ENCODE measurements at places on chromosomes 7 and 10.

DNA sequence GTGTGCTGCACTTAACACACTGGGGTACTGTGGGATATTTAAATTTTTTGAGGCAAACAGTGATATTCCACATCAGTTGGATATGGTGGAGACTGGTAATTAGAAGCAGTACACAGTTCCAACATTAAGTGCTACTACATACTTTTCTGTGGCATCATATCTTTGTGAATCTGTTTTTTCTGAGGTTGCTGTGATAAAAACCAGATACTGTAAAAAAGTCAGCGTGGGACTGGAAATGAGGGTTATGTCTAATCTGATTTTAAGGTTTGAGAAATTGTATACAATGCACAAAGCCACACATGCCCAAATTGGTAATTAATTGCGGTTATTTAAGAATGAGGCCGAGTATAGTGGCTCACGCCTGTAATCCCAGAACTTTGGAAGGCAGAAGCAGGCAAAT, 41.2 kb downstream of the TBC1D12 start:
- DNase-seq = no peak

DNA sequence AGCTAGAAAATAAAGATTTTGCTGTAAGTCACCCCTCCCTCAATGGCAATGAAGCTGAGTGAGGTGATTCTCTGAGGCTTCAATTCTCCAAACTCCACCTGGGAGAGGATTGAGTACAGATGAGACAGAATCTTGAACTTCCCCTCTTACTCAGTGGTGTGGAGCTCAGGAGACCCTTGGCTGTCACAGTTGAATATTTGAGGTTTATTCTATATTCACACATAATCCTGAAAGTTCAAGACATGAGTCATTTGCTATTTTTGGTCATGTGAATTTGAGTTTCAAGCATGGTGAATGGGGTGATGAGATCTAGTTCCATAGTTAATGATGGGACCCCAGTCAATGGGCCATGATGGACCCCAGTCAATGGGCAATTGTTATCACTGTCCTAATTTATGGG, 13.9 kb upstream of the TECTB start:
- no peak for DNase-seq

GRCh38 chr7:122675011-122675410, 23.9 kb downstream of the RNF133 start:
- no peak for DNase-seq

DNA sequence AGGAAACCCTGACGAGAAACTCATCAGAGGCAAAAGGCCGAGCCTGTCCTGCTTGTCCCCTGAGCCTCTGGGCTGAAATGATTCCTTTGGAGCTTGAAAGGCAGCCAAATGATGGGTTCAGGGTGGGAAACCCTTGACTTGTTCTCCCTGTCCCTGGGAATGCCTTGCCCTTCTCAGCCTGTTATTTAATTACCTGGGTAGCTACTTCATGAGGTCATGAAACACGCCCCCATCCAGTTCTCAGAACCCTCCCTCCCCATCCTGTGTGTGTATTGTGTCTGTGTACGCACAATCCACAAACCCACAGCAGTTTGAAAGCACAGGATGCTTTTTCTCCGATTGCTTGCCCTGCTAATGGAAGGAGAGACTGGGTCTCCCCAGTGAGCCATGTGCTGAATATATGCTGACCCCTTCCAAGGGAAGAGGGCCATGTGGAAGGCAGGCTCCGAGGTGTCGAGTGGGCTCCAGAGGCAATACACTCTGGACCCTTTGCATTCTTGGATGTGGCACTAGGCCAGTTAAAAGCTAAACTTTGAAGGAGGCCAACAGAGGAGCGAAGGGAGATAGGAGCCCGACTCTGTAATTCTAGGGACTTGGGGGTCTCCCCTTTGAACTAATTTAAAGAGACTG, 10.6 kb downstream of the DUSP5 start:
- DNase-seq = no peak

GRCh38 chr10:23403719-23404118, 35.2 kb upstream of the OTUD1 start:
- DNase-seq = no peak

- DNase-seq = no peak
These were observed 256.6 kb downstream of the PTEN start for GRCh38 chr10:88120075-88120474.

GRCh38 chr7:45663167-45663921, 89.2 kb downstream of the ADCY1 start:
- no peak for DNase-seq

GRCh38 chr7:17832242-17832641, 108.1 kb downstream of the SNX13 start:
- no peak for DNase-seq

- DNase-seq = no peak
These were observed 142.8 kb downstream of the NSUN6 start for GRCh38 chr10:18508587-18508986.

GRCh38 chr7:23709081-23709750, 803 bp upstream of the STK31 start:
- no peak for DNase-seq

GRCh38 chr10:1149793-1150637, 93.8 kb downstream of the WDR37 start:
- DNase-seq = no peak

- DNase-seq = no peak
These were observed 29.8 kb downstream of the C10orf67 start for GRCh38 chr10:23314835-23315239.

GRCh38 chr10:5975641-5976473, 1.5 kb downstream of the IL15RA start:
- peak; percentile 49 for DNase-seq

DNA sequence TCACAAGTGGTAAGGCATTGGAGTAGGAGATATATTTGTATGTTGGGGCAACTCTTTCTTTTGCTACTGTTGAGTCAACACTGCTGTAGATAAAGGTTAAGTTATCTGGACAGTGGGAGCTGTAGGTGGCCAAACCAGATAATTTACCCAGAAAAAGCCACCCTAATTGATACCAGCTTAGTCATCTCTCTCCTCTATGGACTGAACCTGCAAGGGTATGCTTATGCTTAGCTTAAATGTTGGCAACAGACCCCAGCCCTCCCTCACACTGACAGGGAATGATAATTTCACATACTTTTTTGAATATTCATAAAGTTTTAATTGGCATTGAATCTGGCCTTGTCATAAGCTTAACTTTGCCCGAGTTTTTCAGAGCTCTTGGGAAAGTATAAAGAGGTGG, 66.3 kb downstream of the CREB5 start:
- DNase-seq = no peak

GRCh38 chr7:40850017-40850416, 715.2 kb downstream of the SUGCT start:
- no peak for DNase-seq

- DNase-seq = no peak
These were observed 9.7 kb downstream of the TM9SF3 start for GRCh38 chr10:96577069-96577468.

- no peak for DNase-seq
These were observed 8.3 kb downstream of the ZNF853 start for GRCh38 chr7:6623589-6624245.

DNA sequence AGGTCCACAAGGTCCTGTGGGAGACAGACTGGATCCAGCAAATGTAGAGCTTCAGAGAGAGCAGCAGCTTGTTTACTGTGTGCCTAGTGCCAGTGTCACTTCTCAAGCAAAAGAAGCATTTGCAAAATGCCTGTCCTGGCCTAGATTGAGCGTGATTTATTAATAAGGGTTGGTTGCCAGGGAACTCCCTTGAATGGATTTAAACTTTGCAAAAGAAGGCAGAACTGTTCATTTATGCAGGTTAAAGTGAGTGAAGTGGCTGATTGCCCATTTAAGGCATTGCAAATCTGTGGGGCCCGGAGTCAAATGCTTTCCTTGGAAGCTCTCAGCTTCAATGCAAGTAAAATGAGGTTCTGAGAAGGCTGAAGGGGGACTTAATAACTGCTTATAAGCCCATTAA, 71.3 kb downstream of the CDHR3 start:
- no peak for DNase-seq

DNA sequence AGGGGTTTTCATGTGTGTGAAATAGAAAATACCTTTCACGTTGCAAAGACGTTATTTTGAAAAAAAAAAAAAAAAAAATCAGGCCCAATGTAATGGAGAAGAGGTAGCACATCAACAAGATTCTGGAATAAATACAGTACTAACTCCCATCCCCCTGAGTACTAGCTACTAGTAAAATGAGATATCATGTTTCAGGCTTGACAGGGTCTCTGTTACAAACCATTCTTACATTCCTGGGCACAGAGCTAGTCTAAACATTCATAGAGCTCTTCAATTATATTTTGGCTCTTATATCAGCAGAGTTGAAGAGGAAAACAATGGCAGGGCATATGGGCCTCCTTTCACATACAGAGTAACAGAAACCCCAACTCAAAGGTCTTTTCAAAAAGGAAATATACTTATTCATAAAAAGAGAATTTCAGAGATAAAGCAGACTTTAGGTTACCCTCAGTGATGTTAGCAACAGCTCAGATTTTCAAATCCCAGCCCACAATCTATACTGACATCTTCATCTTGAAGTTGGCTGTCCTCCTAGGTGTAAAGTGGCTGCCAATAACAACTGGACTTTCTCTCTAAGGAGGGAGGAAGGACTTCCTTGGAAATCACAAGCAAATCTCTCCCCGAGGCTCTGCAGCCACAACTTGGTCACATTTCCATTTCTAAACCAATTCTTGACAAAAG, 18.6 kb downstream of the C7orf33 start:
- no peak for DNase-seq

- DNase-seq = no peak
These were observed 107.8 kb downstream of the ANK3 start for GRCh38 chr10:60281792-60282353.

- no peak for DNase-seq
These were observed 274.6 kb downstream of the KCND2 start for GRCh38 chr7:120547605-120548004.

- DNase-seq = no peak
These were observed 71.7 kb downstream of the AMZ1 start for GRCh38 chr7:2759736-2760097.

GRCh38 chr10:81914736-81915503, 39.9 kb downstream of the NRG3 start:
- no peak for DNase-seq

DNA sequence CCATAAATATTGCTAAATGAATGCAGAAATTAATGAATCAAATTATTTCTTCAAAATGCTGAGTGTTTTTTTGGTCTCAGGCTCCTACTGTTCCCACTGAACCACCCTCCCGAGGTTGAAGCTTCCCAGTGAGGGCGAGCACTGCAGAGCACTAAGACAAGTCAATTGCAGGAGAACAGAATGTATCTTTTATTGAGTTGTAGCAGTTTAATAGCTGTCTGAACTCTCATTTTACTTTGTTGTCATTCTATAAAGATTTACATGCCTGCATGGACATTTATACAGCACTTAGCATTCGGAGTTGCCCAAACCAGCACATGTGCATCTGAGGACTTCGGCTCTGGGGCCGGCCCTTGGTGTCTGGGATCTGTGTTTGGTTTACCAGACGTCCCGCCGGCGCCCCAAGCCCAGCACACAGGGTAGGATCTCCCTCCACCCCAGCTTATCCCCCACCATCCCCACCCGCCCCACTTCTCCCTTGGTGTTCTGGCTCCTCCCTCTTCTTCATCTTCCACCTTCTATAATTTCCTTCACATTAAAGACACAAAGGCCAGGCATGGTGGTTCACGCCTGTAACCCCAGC, 211.0 kb upstream of the SH2B2 start:
- DNase-seq = no peak

GRCh38 chr7:27102581-27103442, at the start of gene HOXA2:
Gene HOXA2, minus strand, starts transcription at chr7:27102683. Its CDS starts 183 bp downstream, at chr7:27102500.
- DNase-seq = no peak

DNA sequence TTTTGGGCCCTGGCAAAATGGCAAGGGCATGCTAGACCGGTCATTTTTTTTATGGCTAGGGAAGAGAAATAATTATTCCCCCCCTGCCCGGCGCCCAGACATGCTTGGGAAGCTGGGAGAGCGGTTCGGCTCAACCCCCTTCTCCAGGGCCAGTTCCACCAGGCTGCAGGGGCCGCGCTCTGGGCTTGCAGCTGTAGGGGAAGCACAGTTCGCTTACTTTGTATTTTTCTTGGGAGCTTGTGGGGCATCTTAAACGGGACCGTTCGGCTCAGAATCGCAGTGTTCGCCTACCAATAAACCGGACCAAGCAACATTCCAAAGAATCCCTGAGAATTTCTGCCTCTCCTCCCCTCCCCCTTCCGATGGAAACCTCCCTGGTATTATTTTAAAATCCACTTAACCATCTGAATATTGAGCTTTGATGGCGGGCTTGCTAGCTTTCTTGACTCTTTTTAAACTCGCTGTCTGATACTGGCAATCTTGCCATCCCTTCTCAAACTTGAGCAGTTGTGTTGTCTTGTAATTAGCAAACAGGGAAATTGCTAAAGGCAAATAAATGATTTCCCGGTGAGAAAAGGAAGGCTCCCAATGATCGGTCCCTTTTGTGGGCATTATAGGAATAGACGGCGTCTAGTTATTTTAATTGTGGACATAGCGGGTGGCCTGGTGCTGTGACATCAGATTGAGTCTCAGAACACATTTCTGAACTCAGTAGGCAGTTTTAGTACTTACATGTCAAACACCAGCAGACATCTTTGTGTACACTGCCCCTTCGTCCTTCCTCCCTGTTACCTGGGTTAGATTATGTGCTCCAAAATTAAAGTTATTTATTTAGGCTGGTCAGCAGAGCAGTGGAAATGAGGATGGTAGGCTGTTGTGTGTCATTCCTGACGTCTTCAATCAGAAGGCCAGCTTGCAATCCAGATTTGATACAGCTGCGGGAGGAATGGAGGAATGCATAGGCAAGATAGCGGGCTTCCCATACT, 3.4 kb downstream of the TCF7L2 start:
- DNase-seq = no peak

GRCh38 chr7:146864644-146865043, 748.0 kb downstream of the CNTNAP2 start:
- DNase-seq = no peak

GRCh38 chr10:132098539-132099388, 33.0 kb downstream of the JAKMIP3 start:
- DNase-seq = no peak

- no peak for DNase-seq
These were observed 21.2 kb downstream of the BPGM start for GRCh38 chr7:134667899-134668298.

DNA sequence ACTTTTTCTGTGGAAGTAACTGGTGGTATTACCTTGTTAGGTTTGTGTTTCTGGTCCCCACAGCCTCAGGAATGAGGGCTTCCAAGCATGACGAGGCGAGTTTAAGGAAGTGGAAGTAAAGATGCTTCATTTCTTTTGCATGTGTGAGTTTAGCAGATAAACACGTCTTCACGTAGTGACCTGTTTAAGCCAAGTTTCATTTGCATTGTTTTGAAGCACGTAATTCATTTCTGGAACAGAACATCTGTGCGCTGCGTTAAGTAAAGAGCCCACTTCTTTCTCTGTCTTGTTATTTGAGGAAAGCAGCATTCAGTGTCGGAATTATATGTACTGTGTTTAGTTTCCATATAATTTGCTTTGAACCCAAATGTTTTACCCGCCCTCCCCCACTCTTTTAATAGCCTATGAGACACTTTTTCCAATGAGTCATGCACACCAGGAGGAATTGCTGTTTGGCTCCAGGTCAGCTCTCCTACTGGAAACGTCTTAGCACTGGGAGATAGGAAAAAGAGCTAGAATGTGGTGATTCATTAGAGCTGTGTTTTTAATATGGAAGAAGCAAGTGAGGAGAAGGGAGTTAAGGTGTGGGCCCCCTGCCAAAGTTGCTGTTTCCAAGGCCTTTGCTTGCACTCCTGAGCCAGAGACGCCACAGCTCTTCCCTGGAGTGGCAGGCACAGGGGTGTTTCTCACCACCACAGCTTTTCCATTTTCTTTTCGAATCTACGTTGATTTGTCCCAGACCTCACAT, 36.7 kb downstream of the BTBD16 start:
- no peak for DNase-seq

- no peak for DNase-seq
These were observed 194.0 kb downstream of the TAX1BP1 start for GRCh38 chr7:27933671-27934565.

GRCh38 chr10:95451568-95452524, 109.3 kb downstream of the SORBS1 start:
- no peak for DNase-seq

Measured in stimulated activated CD8-positive, alpha-beta memory T cell treated with anti-CD3 and anti-CD28 coated beads, Interleukin-12 subunit alpha, Interleukin-12 subunit beta, amount 100 ng/mL, for 4 hours (primary cell).